ENCODE measurements at places on chromosomes 1 and 21.

DNA sequence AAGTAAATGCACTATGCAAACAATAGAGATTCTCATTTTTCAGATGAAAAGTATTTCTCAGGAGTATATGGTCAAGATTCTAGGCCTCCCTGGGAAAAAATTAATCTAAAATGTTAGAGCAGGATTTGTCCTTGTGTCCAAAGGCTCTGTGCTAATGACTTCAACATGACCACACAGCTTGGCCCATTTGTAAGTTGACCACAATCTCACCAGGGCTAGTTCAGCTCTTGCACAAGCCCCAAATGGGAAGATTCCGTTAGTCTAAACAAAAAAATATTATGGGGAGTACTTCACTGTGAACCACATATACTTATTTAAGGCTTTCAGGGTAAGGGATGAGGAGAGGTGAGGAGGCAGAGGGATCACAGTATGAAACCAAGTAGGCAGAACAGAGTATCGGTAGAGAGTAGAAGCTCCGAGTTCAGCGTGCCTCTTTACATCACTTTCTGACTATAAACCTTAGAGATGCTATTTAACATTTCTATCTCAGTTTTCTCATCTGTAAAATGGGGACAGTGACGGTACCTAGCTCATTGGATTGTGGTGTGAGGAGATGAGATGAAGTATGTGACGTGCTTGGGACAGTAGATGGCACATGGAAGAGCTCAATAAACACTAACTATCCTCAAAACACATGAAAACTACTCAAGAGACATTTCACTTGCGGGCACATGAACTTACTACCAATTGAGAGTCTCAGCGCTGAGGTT, 37.8 kb upstream of the CTTNBP2NL start:
- no peak for DNase-seq

- peak; percentile 34 for DNase-seq
Observed at GRCh38 chr1:197783510-197783948, 8.2 kb upstream of the DENND1B start.

DNA sequence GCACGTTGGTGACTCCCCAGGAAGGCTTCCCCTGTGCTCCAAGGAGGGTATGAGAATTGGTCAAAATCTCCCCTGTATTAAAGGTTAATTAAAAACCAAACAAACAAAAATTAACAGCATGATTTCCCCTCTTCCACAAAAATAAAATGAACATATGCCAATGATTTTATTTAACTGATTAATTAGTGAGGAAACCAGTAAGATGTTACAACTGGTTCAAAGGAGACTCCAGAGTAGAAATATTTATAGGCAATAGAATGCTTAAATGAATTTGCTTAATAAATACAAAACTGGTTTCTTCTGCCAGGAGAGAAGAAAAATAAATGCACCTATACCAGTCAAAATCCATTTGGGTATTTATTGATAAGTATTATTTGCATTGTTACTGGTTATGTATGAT, 249.5 kb upstream of the DEPDC1 start:
- no peak for DNase-seq

DNA sequence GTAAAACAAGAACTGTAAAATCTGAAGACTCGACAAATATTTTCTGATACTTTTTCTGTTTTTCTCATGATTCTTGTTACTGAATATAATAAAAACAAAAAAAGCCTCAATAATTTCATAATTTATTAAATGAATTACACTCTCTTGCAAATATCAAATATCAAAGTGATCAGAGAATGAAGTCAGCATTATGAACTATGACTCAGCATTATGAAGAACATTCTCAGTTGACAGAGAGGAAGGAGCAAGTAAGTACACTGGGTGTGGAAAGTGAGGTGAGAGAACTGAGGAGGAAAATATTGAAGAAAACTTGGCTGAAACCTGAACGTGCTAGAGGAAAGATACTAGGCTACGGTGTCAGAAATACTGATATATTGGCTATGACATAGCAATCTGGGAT, 529.5 kb downstream of the KCNT2 start:
- no peak for DNase-seq

DNA sequence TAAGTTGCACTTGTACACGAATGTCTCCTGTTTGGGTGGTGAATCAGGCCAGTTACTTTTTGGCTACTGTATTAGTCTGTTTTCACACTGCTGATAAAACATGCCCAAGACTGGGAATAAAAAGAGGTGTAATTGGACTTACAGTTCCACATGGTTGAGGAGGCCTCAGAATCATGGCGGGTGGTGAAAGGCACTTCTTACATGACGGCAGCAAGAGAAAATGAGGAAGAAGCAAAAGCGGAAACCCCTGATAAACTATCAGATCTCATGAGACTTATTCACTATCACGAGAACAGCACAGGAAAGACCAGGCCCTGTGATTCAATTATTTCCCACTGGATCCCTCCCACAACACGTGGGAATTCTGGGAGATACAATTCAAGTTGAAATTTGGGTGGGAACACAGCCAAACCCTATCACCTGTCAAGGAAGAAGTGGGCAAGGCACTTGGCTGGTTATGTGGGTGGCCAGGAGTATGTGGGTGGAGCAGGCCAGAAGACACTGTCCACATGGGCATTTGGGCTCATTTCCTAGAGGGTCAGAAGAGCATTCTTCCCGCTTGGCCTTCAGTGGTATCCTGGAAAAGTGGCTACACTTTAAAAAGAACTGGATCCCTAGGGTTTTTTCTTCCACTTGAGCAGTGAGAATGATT, 228.8 kb downstream of the HHAT start:
- DNase-seq = no peak

DNA sequence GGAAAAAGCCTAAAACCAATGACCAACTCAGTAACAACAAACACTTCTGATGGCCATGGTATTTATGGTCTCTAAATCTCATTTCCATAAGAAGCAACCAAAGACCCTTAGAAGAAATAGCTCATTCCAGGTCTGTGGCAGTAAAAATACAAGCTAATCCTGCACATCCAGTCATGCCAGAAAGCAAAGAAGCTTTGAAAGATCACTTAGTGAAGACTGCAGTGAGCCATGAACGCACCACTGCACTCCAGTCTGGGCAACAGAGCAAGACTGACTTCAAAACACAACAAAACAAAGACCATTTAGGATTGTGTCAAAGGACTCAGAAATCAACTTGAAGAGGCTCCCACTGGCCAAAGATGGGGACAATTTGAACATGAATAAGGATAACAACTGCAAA, 18.4 kb upstream of the ELK4 start:
- DNase-seq = no peak

- no peak for DNase-seq
Observed at GRCh38 chr1:121586369-121587229, 401.8 kb downstream of the SRGAP2C start.

Data from lung microvascular endothelial cell (primary cell).